ENCODE measurements at places on chromosomes 3 and 15.
A peak's percentile ranks its signal among the peaks of the same experiment; 100 is the strongest.

DNA sequence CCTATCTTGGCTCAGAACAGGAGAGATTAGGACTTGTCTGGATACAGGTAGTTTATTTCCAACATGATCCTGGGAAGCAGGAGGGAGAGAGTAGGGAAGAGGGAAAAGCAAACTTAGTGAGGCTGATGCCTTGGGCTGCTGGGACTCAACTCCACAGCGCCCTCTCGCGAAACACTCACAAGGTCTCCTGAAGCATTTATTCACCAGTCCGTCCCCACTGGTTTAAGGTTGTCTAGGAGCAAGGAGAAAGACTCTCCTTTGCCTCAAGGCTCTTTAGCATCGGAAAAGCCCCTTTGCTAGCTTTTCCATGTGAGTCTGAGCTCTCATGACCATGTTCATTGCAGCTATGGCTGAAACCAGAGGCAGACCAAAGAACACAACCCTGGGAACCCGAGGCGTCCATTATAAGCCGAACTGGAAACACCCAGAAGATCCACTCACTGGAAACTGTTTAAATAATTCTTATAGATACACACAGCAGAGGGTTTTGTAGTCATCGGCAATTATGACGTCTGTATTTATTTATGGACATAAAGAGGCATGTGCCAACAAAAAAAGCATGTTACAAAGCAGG, 244.5 kb downstream of the CD47 start:
- DNase-seq, result no peak

DNA sequence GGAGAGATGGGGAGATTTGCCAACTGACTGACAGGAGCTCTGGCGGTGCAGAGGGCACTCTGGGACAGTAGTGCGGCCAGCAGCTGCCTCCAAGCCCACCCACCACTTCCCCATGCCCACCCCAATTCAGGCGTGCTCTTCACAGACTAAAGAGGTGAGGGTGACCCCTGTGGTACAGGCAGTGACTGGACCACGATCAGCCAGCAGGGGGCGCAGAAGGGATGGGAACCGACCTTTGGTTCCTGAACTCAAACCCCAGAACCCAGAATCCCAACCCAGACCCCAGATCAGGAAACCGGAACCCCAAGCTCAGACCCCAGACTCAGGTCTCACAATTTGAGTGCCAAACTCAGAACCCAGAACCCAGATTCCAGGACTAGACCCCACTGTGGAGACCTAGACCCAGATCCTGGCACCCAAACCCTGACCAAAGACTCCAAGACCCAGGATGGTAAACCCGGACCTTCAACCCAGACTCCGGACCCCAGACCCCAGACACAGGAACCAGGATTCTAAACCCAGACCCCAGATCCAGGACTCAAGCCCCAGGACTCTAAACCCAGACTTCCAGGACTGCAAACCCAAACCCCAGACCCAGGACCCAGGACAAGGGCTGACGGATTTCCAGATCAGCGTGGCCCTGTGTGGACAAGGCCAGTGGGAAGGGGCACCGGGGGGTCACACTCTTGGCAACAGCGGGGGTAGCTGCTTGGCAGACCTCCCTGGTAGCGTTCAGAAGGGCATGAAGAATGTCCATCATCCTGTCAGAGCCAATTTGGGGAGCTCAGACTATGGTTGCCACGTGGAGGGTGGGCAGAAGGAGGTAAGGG, 3.7 kb upstream of the MYL3 start:
- peak; percentile 88 for DNase-seq

DNA sequence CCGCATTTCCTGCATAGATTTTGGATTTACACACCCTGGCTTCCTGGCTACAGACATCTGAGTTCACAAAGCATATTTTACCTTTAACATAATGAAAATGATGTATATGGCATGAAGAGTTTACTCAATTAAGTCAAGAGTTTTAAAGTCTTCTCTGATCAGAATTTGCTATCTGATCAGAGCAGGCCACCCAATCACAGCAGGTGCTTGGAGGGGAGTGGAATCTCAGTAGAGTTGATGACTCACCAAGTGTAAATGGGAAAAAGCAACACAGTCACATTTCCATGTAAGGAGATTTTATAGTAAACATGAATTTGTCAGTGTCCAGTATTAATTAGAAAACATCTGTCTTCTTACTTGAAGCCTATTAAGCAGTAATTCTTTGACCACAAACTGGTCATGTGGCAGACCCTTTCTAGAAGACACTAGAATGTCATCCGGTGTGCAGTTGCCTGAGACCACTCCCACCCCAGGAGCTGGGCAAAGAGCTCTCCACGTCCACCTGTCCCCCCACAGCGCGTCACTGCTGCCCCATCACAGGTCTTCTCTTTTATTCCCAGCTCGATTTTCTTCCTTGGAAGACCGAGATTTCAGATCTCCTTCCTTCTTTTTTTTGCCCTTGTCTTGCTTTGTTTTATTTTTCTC, 10.8 kb downstream of the MESD start:
- no peak for DNase-seq

DNA sequence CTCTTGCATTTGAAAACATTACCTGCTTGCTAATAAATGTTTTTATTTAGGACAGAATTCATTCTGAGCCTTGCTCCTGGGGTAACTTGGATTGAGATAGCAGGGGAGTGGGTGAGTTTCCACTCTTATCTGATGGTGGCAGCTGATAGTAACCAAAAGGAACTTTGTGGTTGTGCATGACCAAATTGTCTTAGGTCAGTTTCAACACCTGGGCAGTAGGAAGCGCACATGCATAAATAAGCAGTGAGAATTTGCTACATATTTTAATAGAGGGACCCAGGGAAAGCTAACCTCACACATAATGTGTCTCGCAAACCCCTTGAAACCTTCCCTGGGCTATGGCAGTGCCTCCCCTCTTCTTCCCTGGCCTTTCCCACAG, 65.4 kb upstream of the XCR1 start:
- DNase-seq, result no peak

GRCh38 chr15:70879401-70879800, 12.8 kb downstream of the THAP10 start:
- DNase-seq, result no peak

DNA sequence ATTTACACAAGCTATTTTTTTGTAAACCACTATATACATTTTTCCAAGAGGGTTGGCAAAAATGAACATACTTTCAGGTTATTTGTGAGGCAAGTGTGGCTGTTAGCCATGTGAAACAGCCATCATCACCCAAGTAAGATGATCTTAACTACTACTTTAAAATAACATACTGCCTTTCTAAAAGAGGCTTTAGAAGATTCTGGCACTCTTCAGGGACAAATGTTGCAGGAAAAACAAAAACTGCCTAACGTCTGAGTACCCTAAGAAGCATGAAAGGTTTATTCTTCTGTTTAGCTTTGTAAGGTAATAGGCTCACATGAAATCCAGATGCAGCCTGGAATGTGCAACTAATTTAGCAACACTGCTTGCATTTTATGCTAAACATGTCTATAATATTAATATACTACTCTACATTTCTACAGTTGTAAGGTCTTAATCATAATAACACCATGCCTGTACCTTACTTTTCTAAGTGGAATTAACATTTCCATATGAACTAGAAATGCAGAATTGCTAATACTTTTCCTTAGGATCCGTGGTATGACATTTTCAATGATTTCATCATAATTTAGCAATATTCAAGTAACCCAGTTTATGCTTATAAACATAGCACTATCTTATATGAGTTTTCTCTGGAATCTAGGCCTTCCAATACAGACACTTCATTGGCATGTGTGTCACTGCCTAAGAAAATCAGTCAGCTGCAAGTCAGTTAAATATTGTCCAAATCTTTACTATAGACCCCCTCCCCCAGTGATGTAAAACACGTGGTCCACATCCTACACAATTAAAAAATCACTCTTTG, 4.5 kb upstream of the LSAMP start:
- DNase-seq, result no peak

- peak; percentile 78 for DNase-seq
These were observed 37.0 kb downstream of the ZNF710 start for GRCh38 chr15:90037961-90038631.

DNA sequence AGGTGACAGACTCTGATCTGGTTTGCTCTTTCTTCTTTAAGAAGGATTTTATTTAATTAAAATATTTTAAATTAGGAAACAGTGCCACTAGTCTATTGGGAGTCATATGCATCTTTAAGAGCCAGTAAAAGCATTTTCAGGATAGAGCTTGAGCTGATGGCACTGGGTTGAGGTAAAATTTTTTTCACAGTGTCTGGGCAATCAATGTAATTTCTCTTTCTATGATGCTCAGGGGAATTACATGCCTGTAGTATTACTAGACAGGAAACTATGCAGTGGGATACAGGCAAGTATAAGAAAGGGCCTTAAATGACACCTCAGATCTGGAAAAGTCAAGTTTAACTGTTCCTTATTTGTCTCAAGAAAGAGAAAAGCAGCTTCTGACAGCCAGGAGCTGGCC, 76.4 kb downstream of the GAP43 start:
- no peak for DNase-seq

DNA sequence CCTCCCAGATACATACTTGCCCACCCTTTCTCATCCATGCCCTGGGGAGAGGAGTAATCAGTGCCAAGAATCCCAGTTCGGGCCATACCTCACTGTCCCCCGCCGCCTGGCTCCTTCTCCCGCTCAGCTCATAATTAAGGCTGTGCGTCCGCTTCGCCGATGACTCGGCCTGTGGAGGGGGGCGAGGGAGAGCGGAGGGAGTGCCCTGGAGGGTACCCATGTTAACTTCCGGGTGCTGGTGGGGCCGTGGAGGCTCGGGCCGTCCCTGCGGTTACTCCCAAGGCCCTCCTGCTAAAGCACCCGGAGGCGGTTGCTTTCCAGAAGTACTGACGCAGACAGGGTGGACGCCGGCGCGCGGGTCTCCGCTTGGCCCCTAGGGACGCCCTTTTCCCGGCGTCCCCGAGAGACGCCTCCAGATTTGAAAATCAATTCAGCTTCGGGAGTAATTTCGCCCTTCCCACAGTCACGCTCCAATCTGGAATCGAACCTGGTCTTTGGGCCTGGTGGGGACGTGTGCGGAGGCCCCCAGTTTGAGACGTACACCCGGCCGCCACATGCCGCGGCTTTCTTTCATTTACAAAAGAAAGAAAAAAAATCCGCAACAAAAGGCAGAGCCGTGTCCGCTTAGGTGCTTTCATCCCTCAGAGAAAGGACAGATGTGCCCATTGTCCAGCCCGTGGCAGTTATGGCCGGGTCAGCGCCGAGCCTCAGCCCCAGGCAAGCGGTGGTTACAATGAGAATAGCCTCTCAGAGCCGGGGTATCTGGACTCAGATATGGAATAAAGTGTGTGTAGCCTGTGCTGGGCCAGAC, 1.0 kb upstream of the ONECUT1 start:
- DNase-seq, result peak; percentile 17

- DNase-seq, result no peak
These were observed 75.5 kb downstream of the DLG1 start for GRCh38 chr3:197222937-197223370.

GRCh38 chr3:106299300-106300098, 430.7 kb upstream of the CBLB start:
- no peak for DNase-seq

- no peak for DNase-seq
These were observed 23.2 kb downstream of the MAPK6 start for GRCh38 chr15:52042051-52042851.

DNA sequence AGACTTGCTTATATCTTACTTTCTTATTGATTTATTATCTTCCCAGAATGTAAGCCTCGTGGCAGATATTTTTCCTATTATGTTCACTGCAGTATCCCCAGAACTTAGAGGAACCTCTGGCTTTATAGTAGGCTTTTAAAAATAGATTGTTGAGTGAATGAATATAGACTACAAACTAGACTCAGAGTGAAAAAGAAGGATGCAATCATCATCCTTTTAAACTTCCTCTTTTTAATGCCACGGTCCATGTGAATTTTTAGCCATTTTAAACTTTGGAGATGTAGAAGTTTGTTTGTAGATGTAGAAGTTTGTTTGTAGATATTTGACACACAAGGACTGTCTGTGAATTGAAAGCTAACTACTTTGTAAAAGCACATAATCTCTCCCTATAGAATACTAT, 7.2 kb upstream of the P2RY12 start:
- DNase-seq, result no peak

- no peak for DNase-seq
These were observed 212.9 kb upstream of the ARPP21 start for GRCh38 chr3:35426366-35426958.

GRCh38 chr3:177211503-177212277, 14.4 kb upstream of the TBL1XR1 start:
- no peak for DNase-seq

- no peak for DNase-seq
These were observed 23.2 kb downstream of the SERPINI2 start for GRCh38 chr3:167450675-167451074.

DNA sequence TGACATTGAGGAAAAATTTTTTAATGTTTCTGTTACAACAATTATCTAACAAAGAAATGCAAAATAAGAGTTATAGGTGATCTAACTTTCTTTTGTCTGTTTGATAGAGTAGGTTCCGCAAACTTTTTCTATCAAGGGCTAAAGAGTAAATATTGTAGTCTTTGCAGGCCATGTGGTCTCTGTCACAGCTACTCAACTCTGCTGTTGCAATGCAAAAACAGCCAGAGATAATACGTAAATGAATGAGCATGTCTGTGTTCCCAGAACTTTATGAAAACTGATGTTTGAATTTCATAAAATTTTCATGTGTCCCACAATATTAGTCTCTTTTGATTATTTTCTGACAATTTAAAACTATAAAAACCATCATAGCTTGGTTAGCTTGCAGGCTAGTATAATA, 73.3 kb downstream of the SLC24A1 start:
- DNase-seq, result no peak

- no peak for DNase-seq
These were observed 40.2 kb downstream of the ARPP21 start for GRCh38 chr3:35679409-35680080.

GRCh38 chr15:39468828-39469227, 112.1 kb upstream of the THBS1 start:
- no peak for DNase-seq

GRCh38 chr15:34850121-34850520, 54.8 kb upstream of the ACTC1 start:
- no peak for DNase-seq

DNA sequence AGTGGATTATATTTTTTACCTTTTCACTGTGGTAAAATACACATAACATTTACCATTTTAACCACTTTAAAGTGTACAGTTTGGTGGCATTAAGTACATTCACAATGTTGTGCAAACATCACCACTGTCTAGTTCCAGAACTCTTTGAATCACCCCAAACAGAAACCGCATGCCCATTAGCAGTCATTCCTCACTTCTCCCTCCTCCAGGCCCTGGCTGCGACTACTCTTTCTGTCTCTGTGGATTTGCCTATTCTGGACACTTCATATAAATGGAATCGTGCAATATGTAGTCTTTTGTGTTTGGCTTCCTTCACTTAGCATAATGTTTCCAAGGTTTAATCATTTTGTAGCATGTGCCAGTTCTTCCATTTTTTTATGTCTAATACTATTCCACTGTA, 409.8 kb downstream of the NTRK3 start:
- DNase-seq, result no peak

DNA sequence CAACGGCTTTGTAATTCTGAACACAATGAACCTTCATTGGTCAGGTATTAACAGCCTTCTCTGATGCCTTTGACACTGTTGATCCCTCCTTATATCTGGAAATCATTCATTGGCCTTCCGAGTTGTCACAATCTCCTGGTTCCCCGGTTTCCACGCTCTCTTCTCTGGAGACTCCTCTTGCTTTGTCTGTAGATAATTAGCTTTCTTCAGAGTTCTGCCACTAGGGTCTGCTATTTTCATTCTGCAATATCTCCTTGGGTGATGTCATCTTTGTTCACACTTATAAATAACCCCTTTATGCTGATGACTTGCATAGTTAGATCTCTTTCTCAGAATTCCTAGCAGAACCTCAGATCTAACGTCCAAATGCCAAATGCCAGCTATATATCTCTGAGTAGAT, 583.8 kb upstream of the ZNF717 start:
- DNase-seq, result no peak
